ENCODE measurements at places on chromosomes 4 and X. TPM values are rescaled to one million over a fixed set of nuclear protein-coding genes. Genes with fewer than 3 reads are reported as not detected.

DNA sequence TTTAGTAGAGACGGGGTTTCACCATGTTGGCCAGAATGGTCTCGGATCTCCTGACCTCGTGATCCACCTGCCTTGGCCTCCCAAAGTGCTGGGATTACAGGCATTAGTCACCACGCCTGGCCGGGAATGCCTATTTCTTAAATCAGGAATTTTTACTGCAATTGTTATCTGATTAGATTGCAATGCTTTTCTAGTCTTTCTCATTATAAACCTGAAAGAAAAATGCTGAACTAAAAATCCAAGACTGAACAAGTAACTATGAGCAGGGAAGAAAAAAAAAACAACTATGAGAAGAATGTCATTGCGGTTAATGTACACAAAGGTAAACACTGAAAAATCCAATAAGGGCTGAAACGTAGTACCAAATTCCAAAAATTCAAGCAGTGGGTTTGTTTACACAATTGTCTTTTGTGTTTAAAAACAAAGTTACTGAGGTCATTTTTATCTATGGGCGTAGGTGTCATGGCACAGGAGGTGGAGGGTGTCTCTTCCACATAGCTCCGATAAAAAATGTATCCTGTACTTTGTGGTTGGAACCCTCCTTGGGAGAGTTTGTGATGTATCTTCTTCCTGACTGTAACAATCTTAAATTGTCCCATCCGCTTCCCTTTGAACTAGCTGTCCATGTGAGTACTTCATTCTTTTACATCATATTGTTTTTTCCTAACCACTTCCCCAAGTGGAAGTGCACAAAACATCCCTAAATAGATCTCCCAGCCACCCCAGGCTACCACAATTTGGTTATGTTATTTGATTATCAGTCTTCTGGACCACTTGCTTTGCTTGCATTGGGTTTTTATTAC lies 11.1 kb upstream of the TMEM156 start:
- DNase-seq: no peak

DNA sequence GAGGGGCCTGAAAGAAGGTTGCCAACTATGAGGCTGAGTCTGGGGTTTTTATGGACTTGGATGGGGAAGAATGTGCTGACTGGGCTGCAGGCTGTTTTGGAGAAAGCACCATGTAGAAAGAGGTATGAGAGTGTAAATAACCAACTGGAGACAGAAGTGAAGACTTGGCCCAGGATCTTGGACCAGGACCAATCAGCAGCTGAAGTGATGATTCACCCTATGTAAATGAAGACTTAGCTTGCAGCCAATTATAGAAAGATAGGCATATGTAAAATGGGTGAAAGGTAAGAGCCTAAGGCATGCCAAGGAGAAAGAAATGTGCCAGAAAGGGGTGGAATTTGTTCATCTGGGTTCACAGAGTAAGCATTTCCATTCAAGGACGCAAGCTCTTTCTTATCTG lies 856.7 kb upstream of the PRKX start:
- DNase-seq: no peak

DNA sequence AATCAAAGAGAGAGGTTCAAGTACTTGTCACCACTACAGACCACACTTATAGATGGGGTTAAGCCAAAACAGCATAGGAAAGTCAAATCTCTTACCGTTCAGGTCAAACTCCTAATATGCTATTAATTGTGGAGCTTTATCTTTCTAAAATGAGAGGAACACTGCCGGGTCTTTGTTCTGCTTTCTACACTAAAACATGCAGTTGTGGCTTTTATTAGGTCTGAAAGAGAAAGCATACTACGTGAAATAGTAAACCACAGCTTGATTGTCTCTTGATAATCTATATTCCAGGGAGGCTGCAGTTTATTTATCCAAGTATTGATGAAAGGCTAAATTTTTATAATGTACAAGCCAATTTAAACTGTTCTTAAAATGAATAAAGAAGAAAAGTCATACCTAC lies 12.3 kb upstream of the INPP4B start:
- DNase-seq: no peak

GRCh38 chr4:186592445-186592844 lies 37.1 kb upstream of the MTNR1A start:
- DNase-seq: no peak

DNA sequence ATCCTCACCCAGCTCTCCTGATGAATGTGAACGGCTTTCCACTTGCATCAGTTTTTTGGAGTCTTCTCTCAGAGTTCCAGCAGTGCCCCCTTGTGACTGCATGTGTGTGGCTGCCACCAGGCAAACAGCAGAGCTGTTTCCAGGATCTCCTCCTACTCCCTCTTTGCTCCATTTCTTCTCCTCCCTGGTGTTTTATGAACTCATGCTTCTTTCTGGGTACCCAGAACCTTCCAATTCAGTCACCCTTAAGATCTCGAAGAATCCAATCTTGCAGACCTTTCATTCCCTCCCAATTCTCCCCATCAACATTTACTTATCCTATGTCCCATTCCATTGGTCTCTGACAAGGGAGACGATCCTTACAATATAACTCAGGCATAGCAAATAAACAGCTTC lies 6.8 kb upstream of the TCEANC start:
- DNase-seq: no peak

DNA sequence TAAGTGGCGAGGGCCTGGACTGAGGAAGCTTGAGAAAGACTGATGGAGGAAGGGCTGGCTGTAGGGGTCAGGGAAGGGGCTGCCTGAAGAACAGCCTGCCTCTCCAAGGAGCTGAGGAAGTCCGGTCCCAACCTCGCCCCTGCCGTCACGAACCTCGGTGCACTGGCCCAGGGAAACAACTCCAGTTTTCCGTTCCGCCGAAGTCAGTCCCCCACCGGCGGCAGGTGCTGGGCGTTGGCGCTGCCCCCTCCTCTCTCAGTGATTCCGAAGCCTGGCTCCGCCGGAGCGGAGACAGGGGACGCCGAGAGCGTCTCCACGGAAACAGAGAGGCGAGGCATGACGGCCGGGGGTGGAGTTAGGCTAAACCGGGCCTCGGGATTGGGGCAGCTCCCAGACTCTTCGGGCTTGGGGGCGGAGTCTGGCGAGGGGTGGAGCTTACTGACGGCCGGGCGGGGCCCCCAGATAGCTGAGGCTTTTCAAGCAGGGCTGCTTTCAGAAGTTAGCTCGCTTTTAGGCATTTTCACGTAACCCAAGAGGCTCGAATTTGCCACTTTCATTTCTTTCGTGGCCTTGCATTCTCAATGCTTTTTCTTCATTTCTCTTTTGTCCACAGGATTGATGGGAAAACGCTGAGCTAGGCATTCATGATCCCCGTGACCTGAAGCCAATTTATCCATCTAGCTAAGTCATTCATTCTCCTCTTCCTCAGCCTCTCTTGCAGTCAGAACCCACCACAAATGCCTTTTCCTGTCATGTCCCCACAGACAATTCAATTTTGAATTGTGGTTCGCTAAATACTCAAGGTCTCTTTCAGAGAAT lies at the start of gene TTC29:
TTC29 (minus strand) TSS at position 309 of the 819 bp plus-strand sequence. CDS start 5,969 bp downstream, outside the sequence.
- DNase-seq: peak; percentile 84

AMOT gene
- 39.2 TPM for total RNA-seq

DCAF16 gene
- 41.3 TPM for total RNA-seq

NPY1R gene
- total RNA-seq: 61.0 TPM

BTK gene
- 7.9 TPM for total RNA-seq

GRPR gene
- total RNA-seq: 5.3 TPM

DACH2 gene
- total RNA-seq: not detected

ZDHHC9 gene
- 34.4 TPM for total RNA-seq

All from breast epithelium (tissue), 4 donors.